Sigmoid colon (tissue), 7 donors: ENCODE measurements at places on chromosomes 3 and 15.
A peak's percentile ranks its signal among the peaks of the same experiment; 100 is the strongest.

DNA sequence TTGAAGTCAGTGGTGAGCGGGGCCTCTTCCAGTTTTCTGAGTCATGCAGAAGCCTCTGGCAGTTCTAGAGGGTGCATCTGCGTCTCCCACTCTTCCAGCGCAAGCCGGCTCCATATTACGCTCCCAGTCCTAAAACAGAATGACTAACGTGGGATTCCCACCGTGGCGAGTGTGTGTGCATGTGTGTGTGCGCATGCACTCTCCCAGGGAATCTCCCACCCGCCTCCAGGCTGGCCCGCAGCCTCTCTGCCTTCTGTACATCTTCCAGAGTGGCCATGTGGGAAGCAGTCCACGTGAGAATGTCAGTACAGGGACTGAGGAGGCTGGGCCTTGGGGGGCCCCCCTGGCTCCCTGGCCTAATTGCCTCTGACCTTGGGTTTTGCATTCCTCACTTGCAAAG lies 87.7 kb downstream of the LSM3 start:
- DNase-seq, result no peak

DNA sequence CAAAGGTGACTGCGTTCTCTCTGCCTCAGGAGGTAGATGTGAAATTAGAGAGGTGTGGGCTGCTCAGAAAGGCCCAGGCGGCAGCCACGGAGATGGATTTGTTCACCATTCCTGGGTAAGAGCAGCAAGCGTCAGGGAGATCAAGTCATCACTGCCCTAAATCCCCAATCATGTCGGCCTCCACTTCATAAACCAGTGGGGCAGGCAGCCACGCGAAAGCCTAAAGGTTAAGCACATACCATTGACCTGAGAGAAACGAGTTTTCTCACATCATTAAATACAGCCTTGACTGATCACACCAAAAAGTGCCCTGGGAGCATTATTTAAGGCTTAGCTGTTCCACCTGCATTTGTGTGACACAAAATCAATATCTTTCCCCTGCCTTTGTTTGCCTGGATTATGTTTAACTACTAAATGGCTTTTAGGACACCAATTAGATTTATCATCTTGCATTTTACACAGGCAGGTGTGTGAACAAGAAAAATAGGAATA lies 50.7 kb upstream of the FOXB1 start:
- DNase-seq, result no peak

- DNase-seq, result no peak
Observed at GRCh38 chr3:128573160-128573559, 77.5 kb downstream of the RPN1 start.

DNA sequence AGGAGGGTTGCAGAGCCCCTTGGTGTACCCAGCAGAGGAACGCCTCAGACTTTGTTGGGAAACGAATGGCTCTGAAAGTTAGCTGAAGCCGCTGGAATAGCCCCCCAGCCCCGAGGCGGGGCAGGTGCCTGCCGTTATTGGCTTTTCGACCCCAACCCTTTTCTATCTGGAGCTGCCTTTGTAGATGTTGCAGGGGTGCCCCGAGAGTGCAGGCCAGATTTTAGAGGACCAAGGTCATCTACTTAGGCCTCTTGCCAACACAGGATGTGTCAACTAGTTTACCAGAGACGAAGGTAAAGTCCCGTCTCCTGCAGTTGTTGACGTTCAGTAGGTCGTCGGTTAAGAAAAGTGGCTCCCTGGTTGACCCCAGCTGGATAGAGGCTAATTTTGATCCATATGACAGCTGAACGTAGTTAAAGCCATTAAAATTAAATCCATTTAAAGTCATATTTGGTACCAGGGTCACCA lies 579 bp upstream of the UBE3A start:
- DNase-seq, result no peak

DNA sequence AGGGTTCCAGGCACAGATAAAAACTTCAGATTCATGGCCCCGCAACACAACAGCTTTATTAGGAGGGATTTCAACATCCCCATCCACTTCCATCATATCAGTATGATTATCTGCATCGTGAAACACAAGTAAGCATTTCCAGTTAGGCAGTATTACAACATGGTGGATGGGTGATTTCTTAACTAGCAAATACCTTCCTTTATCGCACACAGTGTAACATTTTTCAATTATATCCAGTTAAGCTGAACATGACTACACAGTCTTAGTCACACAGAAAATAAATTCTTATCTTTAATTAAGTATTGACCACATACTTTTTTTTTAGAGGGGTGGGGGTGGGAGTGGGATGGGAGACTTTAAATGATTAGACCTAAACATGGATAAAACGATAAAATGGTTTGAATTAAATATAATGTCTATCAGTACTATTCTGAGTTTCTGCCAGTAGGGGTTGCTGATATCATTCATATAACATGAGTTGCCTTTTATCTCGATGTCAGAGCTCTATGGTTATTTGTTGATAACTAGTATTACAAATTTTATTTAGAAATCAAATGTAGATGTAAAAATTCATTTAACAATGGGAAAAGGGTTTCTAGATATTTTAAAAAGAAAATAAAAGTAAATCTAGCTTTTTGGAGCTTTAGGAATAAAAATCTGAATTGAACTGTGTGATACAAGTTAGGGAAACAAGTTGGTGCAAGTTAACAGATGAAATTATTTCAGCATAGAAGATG lies 146.6 kb downstream of the TBL1XR1 start:
- no peak for DNase-seq

DNA sequence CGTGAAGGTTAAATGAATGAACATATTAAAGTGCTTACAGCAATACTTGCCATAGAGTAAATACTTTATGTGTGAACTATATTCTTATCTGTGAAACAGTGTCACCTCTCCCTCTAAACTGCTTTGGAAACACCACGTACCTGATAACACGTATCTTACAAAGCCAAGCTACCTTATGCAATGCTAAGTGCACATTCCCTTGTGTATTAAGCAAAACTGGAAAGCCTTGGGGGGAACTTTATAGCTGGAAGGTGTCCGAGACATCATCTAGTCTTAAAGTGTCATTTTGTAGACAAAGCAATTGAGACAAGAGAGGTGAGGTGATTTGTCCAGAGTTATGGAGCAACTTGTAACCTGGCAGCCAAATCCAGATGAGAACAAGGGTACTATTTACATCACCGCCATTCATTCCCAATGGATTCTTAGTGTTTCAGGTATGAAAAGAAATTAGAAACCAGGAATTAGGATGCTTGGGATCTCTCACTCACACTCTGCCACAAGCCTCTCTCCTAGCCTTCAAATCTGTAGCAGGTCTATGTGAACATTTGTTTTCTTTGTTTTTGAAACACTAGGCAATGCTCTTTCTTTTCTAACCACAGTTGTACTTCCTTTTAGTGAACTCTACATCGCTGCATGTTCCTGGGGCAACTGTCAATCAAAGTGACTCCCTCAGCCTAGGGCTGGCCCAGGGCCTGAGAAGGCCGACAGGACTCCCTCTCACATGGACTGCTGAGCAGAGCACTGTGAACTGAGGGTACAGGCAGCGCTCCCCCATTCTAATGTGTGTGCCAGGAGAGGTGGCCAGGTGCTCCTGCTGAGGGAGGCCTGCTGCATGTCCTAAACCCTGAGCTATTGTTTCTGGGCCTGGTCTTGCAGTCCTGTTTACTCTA lies 13.9 kb upstream of the MGLL start:
- DNase-seq, result no peak

DNA sequence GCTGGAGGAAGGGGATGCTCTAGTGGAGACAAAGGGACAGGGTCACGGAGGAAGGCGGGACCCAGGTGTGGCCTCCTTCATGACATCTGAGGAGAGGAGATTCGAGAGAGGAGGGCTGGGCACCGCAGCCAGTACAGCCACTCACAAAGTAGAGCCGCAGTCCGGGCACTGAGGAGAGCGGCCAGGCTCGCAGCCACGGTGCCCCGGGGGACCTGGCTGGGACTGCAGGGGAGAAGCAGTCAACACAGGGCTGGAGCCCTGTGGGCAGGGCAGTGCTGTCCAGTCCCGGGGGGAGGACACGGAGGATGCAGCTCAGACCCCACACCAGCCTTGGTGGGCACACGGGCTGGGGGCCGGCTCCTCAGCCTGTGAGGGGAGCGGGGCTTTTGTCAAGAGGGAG lies 40.3 kb downstream of the HMCES start:
- DNase-seq, result no peak

DNA sequence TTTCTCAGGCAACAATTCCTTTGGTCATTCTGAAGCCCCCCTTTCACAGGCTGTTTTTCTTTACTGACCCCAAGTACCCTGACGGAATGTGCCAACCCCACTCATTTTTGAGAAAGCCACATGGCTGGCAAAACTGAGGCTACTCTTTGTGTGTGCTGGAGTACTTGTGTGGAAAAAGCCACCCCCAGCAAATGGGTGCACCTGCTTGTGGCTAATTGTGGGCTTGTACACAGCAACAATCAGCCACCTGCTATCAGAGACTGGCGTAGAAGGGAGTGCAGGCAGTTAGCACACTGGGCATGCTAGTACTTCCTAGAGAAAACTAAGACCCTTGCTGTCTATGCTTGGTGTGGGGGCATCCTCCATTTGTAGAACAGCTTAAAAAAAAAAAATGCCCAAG lies 110.1 kb upstream of the LMOD3 start:
- no peak for DNase-seq

DNA sequence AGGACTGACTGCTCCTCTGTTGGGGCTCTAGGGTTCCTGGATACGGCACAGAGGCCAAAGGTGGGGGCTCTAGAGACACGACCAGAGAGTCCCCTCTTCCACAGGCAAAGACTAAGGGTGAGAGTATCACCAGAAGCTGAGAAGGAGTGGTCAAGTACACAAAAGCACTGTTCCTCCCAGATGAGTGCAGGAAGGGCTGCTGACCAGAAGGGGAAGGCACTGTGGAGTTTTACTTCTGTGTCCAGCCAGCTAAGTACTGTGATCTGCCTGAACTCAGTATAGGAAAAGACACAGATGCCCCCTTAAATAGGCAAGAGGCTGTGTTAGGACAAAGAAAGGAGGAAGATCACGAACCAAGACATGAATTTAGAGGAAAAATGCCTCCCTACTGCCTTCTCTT lies 11.7 kb downstream of the MRPS11 start:
- no peak for DNase-seq

- DNase-seq, result no peak
Observed at GRCh38 chr15:99129644-99130043, 24.8 kb downstream of the SYNM start.

DNA sequence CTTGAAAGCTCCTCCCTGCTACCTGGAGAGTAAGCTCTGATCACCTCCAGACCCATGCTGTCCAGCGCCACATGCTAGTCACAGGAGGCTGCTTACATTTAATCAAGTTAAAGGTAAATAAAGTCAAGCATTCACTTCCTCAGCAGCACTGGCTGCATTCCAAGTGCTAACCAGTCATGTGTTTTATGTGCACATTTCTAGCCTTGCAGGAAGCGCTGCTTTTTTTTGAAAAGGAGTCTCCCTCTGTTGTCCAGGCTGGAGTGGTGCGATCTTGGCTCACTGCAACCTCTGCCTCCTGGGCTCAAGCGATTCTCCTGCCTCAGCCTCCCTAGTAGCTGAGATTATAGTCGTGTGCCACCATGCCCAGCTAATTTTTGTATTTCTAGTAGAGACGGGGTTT lies 279.2 kb downstream of the GABRG3 start:
- DNase-seq, result no peak

DNA sequence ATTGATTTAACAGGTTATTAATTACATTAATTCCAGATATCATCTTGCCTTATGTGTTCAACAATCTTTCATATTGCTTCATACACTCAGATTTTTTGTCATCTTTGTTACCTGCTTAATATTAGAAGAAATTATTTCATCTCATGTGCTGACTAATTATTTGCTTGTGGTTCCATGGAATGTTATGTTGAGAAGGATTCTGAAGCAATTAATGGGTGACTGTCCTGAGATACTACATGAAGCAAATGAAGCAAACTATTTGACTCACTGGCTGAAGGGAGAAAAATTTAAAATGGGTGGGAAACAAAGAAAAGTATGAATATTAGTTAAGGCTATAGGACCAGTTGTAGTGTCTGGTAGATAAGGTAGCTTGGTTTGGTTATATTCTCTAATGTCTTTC lies 443.8 kb upstream of the EPHA6 start:
- DNase-seq, result no peak

DNA sequence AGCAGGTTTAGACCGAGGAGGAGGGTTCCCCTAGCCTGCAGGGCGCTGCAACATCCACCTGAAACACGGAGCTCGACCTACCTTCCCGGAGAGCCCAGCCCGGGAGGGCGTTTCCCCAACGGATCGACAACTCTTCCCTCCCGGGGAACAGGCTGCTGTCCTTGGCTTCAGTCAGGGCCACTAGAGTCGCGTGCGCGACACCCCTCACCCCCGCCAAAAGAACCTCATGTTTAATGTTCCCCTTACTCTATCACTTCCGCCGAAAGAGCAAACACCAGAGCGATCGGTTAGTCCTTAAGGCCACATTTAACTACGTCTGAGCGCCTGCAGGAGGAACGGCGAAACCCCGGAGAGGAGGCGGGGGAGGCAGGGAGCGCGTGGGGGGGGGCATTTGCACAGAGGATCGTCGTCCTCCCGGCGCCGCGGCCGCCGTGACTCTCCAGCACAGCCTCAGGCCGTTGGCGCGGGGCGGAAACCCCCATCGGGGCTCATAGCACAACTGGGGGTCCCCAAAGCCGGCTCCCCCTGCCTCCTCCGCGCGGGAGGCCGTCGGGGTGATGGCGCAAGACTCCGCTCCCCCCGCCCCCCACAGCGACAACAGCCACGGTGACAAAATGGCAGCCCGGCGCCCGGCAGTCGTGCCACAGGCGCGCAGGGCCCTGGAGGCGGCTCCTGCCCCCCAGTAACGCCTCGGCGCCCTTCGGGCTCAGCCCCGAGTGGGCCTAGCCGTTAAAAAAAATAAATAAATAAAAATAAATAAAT lies 3.2 kb downstream of the ANP32A start:
- DNase-seq, result peak; percentile 84

DNA sequence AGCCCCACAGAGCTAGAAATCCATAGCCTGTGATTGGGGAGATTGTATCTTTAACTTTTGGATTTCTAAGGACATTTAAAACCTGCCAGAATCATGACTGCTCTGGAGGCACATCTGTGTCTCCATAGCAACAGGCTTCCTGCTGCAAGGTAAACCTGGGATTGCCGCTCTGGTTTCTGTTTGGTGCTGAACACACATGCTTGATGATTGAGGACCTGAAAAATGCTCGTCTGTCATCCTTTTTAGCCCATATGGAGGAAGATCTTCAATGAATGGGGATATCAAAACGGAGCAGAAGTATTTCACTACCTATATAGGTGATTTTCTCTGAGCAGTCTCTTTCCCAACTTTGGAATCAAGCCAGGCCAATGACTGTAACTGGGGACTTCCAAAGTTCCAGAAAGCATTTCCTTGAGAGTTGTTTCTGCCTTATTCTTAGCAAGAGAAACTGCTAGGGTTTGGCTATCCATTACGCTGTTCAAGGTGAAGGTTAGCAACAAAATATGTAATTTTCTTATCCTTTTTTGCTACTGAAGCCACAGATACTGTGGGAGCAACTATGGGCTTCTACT lies 96.5 kb upstream of the TNIK start:
- no peak for DNase-seq

DNA sequence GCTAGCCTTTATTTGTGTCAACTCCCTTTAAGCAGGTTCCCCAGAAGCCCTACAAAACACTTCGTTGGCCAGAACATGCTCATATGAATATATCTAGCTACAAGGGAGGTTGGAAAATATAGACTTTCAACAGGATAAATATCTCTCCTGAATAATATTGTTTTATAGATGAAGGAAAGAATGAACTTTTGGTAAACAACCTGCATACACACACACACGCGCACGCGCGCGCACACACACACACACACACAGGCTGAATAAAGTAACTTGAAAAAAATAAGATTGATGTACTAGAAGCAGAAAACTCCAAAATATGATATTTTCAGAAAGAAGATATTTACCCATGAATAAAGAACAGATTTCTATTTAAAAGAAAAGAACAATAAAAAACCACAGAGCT lies 72.4 kb upstream of the GADL1 start:
- no peak for DNase-seq
